ENCODE measurements at places on chromosomes 1 and 21. TPM values are rescaled to one million over a fixed set of nuclear protein-coding genes. Genes with fewer than 3 reads are reported as not detected.

CTNNBIP1 gene
- total RNA-seq: 122 TPM

MAP10 gene
- 9.8 TPM for total RNA-seq

PLA2G5 gene
- total RNA-seq: not detected

ICOSLG gene
- 0.14 TPM for total RNA-seq

ATAD3A gene
- 61.7 TPM for total RNA-seq

TTC24 gene
- total RNA-seq: 0.18 TPM

C1orf159 gene
- total RNA-seq: 21.8 TPM

SERPINC1 gene
- total RNA-seq: 0.36 TPM

PLCH2 gene
- total RNA-seq: 0.33 TPM

- DNase-seq: no peak
Observed at GRCh38 chr1:151292207-151293030, 10.3 kb downstream of the ZNF687 start.

- DNase-seq: no peak
Observed at GRCh38 chr1:99662539-99663080, 16.7 kb downstream of the PALMD start.

GRCh38 chr1:19635646-19636045 lies 8.5 kb upstream of the NBL1 start:
- no peak for DNase-seq

DNA sequence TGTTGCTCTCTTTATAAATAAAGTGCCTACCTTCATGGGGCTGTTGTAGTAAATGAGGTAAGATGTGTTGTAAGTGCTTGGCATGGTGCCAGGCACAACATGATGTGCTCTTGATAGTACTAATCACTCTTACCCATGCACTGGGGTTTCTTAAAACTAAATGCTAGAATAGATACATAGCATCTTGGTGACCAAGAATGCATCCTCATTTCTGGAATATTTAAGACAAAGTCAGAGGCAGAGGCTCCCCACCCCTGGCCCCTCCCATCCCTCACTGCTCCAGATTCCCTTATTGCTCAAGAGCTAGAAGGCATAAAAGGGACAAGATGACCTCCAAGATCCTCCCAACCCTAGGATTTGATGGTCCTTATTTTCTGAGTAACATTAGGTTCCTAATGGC lies 61.3 kb downstream of the GLUL start:
- peak; percentile 27 for DNase-seq

DNA sequence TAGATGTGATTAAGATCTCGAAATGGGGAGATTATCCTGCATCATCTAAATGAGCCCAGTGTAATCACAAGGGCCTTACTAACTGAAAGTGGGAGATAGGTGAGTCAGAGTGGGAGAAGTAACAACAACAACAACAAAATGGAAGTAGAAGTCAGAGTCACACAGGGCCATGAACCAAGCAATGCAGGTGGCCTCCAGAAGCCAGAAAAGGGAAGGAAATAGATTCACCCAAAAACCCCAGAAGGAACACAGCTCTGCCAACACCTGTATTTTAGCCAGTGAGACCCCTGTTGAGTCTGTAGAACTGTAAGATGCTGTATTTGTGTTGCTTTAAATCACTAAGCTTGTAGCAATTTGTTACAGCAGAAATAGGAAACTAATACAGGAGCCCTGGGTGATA lies 4.1 kb downstream of the TAGLN2 start:
- DNase-seq: no peak

DNA sequence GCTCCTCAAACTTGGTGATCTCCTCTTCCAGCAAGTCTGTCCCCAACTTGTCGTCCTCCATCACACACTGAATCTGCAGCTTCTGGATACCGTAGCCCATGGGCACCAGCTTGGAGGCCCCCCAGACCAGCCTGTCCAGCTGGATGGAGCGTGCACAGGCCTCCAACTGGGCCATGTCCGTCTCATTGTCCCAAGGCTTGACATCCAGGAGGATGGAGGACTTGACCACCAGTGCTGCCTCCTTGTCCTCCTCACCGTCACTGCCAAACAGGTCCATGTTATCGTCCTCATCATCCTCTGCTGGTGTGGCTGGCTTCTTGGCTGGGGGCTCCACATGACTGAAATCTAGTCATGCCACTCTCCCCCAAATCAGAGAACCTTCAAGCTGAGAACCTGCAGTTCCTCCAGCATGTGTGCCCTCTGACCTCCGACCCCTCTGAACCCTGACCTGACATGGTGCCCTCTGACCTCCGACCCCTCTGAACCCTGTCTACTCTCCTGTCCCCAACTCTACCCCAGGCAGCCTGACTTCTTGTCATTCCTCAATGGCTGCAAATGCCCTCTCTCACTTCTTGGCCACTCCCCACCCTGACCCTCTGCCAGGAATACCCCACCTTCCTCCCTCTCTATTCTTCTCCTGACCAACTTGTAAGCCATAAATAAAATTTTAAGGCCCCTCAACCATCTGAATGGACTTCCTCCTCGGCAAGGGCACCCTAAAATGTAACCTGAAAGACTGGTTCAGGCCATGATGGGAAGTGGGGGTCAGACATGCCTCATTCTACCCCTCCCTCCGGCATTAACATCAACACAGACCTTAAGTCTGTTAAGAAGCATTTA lies 275.7 kb upstream of the C1orf174 start:
- DNase-seq: no peak

- DNase-seq: peak; percentile 2
Observed at GRCh38 chr1:233433436-233434210, 106.1 kb downstream of the MAP3K21 start.

DNA sequence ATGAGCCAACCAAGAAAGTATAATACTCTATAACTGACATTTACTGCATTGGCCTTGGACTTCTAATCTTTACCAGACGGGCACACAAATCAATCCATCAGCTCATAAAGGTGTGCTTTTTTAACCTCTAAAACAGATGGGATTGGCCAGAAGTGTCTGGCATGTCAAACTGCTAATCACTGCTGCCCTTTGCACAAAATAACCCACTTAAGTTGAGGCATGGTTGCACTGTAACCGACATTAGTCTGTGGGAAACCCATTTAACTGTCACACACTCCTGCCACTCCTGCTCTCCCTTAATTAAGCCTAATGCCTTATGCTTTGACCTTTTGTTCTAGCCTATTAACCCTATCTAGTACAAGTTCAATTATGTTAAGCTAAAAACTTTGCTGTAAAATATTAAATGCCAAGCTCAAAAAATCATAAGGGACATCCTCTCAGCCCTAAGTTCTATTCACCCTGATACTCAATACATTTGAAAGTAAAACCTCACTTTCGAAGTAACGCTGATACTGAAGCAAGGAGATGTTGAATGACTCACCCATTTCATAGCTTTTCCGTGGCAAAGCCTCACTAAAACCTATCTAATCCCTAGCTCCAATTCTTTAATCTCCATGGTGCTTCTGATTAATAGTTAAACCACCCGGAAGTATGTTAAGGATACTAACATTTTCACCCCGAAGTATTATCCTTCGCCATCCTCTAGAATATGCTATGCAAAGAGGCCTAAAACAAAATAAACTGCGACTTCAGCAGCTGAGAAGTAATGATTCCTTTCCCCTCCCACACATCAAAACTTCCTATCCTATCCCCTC lies 12.9 kb downstream of the NRIP1 start:
- DNase-seq: peak; percentile 26

DNA sequence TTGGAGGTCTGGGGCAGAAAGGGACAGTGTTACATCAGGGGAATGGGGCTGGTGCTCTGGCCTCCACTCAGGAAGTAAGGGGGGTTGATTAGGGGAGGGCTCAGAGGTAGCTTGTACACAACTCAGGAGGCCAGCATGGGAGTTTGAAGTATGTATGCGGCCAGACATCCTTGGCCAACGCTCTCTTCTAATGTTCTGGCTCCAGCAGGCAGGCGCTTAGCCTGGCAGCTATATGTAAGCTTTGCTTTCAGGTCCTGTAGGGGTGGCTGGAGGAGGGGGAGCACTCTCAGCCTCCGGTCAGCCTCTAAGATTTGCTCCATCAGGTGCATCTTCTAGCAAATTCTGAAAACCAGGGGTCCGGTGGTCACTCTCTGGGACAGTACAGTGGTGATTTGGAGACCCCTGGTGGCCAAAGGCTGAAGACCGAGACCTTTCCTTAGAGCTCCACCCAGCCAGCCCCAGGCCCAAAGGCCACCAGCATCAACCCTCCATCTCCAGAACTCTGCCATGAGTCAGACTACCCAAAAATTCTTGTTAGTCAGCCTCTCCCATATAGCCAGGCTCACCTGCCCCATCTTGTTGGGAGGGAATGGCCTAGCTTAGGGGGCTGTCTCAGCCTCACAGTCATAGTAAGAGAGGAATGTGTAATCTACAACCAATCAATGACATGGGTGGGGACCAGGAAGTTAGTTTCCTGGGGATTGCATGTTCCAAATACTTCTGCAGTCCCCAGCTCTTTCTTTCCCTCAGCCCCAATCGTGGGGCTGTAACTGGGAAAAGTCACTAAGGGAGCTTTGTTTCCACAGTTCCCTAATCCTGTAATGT lies 9.7 kb upstream of the COL8A2 start:
- peak; percentile 82 for DNase-seq

- no peak for DNase-seq
Observed at GRCh38 chr1:232333419-232333767, 296.5 kb downstream of the SIPA1L2 start.

Data from cardiac muscle cell (in vitro differentiated cells and primary cell).